ENCODE measurements at places on chromosomes 12 and 14.

DNA sequence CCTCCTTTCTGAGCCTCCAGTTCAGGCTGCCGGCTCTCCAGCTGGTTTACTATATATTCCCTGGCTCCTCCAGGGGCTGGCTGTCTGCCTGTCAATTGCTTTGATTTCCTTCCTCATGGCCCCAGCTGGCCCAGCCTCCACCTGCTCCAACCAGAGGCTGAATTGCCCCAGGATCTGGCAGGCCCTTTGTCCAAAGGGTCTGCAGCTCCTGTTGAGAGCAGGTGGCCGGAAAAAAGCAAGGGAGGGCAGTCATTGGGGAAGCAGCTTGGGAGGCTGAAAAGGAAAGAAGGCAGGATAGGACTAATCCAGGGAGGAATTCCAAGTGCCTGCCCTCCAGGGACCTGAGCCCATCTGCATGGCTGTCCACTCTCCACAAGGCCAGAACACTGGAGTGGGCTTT, 25.3 kb downstream of the PAH start:
- no peak for DNase-seq

DNA sequence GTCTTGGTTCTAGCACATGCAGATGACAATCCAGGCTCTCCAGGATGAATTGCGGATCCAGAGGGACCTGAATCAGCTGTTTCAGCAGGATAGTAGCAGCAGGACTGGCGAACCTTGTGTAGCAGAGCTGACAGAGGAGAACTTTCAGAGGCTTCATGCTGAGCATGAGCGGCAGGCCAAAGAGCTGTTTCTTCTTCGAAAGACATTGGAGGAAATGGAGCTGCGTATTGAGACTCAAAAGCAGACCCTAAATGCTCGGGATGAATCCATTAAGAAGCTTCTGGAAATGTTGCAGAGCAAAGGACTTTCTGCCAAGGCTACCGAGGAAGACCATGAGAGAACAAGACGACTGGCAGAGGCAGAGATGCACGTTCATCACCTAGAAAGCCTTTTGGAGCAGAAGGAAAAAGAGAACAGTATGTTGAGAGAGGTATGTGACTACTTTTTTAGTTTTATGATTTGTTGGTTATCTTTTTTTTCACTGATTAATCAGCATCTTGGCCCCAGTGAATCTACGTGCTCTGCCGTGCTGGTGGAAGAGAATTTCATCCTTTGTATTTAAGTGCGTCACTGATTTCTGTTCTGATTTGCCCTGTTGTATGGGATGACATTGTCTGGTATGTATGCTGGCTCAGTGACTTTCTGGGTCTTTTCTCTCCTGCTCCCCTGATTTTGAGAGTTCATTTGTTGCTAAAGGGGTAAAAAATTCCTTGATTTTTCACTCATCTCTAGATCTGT, 92.3 kb downstream of the ERC1 start:
- DNase-seq = no peak

DNA sequence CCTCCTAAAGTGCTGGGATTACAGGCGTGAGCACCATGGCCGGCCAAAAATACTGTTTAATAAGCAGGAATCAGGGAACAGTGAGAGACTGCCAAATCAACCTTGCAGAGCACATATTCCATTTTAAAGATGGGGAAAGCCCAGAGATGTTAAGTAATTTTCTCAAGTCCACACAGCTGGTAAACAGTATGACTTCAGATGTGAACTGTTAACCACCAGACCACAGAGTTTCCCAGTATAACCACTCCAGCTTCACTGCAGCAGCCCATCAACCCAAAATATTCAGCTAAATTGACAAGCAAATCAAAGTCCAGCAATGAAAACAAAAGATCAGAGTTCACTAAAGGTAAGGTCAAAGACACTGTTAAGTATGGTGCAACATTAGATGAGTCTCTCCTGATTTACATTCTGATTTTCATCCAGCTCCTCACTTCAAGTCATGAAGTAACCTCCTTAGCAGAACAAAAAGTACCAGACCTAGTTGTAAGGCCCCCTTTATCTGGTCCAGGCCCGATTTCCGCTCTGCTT, 82.1 kb downstream of the TRAFD1 start:
- DNase-seq = no peak

- no peak for DNase-seq
Observed at GRCh38 chr12:6829536-6830220, 1.5 kb downstream of the P3H3 start.

DNA sequence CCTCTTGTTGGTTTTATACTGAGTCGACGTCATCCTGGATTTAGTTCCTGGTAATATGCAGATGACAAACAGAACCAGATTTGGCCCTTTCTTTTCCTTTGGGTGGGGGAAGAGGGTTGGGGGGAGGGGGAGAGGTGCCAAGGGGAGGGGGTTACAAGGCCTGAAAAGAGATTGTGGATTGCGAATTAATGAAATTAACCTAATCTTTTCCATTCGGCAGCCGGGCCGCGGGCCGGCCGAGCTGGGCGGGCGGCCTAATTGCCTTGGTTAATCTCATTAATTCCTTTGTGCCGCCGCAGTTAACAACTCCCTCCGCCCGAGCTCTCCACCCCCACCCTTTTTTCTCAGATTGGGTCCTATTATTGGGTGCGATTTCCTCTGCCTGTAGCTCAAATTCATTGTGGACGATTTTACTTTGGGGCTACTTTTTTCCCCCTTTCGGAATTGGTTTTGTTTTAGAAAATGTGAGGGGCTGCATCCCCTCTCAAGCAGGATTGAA, 387 bp upstream of the GSC start:
- DNase-seq = no peak
